ENCODE measurements at places on chromosomes 7 and 10.
A peak's percentile ranks its signal among the peaks of the same experiment; 100 is the strongest.

DNA sequence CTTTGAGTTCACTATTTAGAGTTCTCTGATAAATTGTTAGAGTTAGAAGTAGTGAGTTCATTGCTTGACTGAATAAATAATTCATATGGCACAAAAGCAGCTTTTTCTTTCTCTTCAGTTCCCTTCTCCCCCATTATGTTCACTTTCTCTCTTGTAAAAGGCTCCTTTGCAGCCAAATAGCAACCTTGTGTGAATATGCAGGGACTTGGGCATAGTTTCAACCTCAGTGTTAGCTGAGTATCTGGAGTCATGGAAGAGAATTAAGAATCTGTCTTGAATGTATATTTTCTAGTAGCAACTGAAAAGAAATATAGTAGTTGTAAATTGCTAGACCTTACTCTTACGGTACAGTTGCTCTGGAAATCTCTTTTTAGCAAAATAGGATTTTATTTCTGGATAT lies 31.9 kb downstream of the ZEB1 start:
- no peak for DNase-seq

DNA sequence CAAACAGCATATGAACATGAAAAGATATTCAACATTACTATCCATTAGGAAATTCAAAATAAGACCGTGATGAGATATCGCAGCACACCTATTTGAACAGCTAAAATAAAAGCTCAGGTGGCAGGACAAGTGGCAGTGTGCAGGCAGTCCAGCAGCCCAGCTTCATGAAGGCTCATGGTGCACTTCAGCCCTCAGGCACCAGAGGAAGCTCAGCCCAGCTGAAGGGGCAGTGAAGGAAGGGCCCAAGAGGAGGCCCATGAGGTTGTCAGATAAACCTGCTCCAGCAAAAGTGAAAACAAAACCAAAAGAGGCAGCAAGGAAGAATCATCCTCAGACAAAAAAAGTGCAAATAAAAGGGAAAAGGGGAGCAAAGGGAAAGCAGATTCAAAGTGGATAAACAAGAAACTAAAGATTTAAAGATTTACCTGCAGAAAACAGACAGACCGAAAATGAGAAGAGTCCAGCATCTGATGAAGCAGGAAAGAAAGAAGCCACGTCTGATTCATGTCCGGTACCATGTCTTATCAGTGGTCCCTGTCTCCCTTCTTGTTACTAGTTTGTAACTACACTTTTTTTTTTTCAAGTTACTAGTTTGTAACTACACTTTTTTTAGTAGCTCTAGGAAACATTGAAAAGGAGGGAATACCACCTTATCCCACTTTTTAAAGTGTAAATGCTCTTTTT lies 15.0 kb upstream of the FAM24B start:
- no peak for DNase-seq

DNA sequence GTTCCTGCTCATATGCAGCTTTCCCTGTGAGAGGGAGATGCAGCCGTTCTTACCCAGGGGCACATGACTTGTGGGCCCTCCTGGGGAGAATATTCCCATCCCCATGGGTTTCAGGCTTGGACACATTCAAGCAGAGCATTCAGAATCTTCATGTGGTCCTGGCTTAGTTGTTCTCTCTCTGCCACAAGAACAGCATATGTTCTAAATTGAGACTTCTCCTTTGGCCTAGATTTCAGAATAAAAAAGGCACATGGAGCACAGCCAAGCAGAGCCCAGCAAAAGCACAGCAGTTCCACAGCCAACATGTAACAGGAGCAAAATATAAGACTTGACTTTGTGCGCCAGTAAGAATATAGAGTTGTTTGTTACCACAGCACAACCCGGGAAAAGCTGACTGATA lies 306.4 kb upstream of the MYO3A start:
- no peak for DNase-seq

DNA sequence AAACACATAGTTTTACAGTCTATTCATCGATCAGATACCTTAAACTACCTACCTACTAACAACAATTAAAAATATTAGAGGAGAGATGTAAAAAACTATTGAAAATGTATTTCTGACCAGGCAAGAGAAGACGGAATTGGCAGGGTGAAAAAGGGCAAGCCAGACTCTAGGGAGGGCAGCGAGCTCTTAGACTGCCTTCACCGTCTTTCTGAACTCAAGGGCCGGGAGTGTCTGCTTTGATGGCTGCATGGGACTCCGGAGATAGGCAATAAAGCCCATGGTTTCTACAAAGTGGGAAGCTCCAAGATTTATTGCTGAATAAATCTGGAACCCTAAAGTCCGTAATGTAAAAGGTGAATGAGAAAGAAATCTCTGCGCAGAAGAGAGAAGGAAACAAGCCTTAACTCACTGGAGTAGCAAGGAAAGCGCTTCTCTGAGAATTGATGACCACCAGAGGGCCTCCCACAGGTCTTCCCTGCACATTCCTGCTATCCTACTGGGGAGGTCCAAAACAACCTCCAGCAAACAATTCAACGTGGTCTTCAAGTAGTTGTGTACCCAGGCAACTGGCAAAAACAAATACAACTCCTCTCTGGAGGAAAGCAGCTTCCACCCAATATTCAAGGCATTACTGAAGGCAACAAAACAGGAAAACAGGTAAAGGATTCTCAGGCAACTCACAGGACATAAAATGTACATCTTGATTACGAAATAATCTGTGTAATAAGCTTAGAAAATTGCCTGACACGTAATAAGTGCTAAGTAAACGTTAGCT lies 181.3 kb downstream of the SDK1 start:
- DNase-seq: peak; percentile 12

GRCh38 chr10:30724296-30724695 lies 94.7 kb upstream of the LYZL2 start:
- DNase-seq: no peak

DNA sequence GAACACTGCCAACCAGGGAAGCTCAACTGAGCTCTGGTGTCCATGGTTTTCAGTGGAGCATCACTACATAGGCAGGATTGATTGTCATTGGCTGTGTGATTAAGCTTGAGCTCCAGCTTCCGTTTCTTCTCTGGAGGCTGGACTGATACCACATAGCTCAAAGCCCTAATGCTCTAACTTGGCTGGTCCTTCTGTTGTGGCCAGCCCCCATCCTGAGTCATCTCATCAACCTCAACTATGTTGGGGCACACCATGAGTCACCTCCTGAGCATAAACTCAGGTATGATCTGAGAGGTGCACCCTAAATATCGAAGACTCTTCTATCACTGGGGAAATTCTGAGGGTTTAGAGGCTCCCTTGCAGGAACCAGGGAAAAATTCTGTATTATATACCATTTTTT lies 114.5 kb upstream of the INHBA start:
- peak; percentile 39 for DNase-seq

DNA sequence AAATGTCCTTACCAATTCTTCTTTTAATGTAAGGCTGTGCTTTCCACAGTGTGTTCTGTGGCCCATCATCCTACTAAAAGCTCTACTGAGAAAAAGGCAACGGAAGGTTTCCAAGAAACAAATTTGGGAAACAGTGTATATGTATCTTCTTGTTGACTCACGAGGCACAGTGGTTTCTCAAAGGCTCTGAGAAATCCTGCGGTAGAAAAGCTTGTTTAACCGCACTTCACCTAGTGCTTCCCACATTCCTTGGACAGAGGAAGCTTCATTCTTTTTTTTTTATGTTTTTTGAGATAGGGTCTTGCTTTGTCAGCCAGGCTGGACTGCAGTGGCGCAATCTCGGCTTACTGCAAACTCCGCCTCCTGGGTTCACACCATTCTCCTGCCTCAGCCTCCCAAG lies 84.5 kb downstream of the TACC2 start:
- no peak for DNase-seq

DNA sequence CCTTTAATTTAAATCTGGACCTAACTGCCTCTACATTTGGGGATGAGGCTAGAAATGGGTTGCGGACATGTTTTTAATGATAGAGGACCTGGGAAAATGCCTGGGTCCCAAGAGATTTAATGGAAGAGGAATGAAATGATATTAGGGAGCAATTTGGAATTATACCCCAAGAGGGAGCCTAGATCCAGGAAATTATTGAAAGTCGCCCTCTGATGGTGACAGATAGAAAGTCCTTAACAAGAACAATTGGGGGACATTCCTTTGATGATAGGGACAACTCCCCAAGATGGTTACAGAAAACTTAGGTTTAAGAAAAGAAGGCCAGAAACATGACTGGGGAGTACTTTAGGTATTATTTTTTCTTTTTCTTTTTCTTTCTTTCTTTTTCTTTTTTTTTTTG lies 9.5 kb upstream of the TSGA13 start:
- peak; percentile 10 for DNase-seq

GRCh38 chr10:21895932-21896331 lies 107.6 kb downstream of the DNAJC1 start:
- no peak for DNase-seq

DNA sequence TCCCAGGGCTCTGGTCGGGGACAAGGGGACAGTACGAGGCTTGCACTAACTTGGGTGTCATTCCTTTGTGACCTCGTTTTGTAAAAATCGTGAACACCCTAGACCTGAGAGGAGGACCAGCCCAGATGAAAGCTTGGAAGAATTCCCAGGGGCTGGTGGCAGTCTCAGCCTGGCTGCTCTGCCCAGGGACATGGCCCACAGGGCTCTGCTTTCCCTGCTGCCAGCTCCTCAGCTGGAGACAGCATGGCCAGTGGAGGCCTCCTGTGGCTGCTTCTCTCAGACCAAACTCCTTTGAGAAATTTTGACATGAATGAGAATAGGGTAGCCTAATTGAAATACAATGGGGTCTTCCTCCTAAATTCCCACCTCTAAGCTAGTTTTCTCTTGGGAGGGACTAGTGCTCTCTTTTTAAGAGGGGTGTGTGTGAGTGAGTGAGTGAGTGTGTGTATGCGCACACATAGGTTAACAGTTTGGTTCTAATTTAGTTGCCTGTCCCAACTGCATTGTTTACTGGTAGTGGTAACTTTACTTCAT lies 140.3 kb upstream of the EFCAB10 start:
- no peak for DNase-seq

GRCh38 chr10:86446987-86447386 lies 74.6 kb downstream of the WAPL start:
- DNase-seq: no peak

DNA sequence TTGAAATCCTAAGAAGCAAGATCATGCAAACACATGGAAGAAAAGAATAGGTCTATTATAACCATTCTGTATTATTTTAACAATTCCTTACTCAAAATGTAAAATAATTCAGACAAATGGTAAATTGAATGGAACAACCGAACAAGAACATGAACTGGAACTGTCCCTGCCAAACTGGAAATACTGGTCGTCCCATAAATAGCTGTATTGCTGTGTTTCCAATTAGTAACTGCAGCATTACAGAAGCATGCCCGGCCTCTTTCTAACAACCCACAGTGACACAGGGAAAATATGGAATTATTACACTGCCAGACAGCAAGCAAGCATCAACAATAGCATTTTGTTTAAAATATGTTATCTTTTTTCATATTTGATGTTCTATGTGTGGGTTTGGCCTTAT lies 1138.5 kb upstream of the PHF14 start:
- DNase-seq: no peak

DNA sequence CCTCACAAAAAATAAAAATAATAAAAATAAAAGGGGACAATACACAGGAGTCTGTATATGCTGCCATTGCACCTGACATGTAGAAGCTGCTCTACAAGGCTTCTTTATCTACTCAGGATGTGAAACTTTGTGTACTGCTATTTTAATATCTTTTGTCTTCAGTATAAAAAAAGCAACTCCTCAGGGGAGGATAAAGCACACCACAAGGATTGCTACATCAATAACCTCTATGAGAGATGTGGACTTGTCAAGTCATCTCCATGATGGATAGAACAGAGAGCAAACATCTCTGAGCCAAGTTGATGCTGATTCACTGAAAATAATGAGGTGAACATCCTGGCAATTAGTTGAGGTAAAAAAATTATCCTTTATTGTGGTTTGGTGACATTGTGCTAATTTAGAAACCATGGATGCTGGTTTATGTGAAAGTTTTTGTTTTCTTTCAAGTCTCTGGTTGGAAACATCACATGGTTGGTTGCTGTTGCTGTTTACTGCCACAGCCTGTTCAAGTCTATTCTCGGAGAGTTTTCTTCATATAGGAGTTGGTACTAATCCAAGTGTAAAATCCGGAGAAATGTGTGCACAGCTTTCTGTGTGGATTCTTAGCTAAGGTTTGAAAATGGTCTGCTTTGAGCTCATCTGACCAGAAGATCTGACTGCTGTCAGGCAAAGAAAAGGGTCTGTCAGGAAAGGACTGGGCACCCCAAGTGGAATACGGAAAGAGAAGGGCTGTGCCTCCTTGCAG lies 1.5 kb upstream of the HECW1 start:
- DNase-seq: no peak

- DNase-seq: peak; percentile 36
Measured at GRCh38 chr7:36615852-36616540, 108.3 kb downstream of the AOAH start.

- DNase-seq: no peak
Measured at GRCh38 chr10:5509691-5510090, 10.3 kb upstream of the CALML5 start.

GRCh38 chr7:92192326-92192725 lies 13.4 kb upstream of the LRRD1 start:
- no peak for DNase-seq

- no peak for DNase-seq
Measured at GRCh38 chr7:112515989-112516388, 35.2 kb downstream of the LSMEM1 start.

- no peak for DNase-seq
Measured at GRCh38 chr7:155462163-155462735, 4.3 kb downstream of the EN2 start.

GRCh38 chr7:37289781-37290180 lies 158.9 kb downstream of the ELMO1 start:
- DNase-seq: no peak

DNA sequence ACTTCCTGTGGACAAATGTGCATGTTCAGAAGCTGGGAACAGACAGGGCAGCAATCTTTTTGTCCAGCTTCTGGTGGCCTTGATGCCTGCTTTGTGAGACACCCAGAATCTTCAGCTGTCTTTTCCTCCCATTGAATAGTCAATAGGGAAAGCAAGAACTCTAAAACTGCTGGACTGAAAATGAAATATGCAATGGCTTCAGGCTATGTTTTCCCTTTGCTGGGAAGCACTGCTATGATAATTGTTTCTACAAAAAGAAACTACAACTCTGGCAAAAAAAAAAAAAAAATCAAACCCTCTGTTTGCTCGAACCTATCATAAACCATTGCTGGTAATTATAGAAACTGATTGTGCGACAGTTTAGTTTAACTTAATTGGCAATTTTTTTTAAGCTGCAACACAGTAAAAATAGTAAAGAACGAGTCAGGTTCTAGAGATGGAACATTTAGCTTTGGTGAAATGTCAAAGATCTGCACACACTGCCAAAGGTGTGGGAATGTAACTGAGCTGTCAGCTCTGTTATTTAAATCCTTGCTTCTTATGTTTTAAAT lies 79.1 kb upstream of the NEUROD6 start:
- no peak for DNase-seq

GRCh38 chr7:133830081-133830480 lies 297.1 kb upstream of the LRGUK start:
- no peak for DNase-seq

GRCh38 chr7:87875151-87876039 lies 765 bp downstream of the SLC25A40 start:
- peak; percentile 26 for DNase-seq

GRCh38 chr10:119441151-119441821 lies 101.2 kb downstream of the RGS10 start:
- DNase-seq: peak; percentile 86

Measured in muscle of back (tissue), 13 donors.